ENCODE measurements at places on chromosomes 11 and 22.

DNA sequence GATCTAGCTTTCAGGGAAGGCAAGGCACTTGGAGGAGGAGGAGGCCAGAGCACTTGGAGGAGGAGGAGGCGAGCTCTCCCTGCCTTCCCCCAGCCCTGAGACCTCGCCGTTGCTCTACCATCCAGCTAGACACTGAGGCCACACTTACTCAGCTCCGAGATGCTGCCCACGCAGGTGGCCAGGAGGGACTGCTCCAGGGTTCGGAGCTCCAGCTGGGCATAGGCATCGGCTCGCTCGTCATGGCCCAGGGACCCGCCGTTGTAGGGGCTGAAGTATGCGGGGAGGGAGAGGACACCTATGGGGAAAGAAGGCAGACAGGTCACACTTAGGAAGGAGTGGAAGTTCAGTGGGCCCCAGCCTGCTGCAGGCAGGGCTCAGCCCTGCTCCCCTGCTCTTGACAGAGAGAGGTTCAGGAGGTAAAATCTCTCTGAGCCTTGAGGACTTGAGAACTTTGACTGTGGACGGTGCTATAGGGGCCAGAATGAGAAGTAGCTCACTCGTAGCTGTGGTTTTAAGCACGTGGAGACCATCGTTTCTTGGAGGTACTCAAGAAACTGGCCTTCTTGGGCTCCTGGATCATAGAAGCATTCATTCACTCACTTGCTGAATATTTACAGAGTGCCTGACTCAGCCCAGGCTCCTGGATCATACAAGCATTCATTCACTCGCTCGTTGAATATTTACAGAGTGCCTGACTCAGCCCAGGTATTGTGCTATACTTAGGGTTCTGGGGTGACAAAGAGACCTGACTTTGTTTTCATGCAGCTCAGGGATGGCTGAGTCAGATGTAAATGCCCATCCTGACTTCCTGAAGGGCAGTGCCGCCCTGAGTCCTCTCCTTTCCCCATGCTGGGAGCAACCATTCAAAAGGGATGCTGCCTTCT, 99.2 kb downstream of the NAT10 start:
- no peak for DNase-seq

GRCh38 chr11:127890030-127890615, 697.2 kb downstream of the ETS1 start:
- DNase-seq, result no peak

DNA sequence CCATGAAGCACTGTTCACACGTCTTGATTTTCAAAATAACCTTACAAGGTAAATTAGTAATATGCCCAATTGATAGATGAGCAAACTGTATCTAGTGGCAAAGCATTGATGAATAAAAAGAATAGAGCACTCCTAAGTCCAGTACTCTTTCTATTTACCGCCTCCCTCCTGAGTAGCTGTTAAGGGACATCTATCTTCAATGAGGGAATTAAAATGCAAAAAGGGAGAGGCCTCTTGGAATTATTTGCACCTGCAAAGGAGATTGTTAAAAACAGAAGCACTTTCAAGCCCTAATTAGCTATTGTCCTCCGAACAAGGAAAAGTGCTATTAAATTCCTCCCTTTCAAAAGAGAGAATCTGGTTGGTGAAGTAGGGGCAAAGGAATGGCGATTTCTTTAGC, 6.8 kb upstream of the GALNT18 start:
- no peak for DNase-seq

DNA sequence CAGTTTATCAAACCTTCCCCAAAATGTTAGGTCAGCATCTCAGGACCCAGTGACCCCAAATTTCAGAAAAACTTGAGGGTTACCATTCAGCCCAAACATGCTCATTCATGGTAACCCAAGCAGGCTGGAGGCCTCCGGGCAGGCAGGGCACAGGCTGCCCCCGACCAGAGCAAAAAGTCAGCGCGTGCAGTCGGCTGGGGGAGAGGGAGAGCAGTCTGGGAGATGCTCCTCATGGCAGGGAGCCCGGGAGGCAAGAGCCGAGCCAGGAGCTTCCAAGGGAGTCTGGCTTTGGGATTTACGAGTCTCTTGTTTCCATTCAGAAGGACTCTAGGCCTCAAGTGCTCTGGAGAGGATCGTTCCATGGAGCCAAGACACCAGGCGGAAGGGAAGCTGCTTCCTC, 45.7 kb downstream of the RPUSD4 start:
- no peak for DNase-seq

DNA sequence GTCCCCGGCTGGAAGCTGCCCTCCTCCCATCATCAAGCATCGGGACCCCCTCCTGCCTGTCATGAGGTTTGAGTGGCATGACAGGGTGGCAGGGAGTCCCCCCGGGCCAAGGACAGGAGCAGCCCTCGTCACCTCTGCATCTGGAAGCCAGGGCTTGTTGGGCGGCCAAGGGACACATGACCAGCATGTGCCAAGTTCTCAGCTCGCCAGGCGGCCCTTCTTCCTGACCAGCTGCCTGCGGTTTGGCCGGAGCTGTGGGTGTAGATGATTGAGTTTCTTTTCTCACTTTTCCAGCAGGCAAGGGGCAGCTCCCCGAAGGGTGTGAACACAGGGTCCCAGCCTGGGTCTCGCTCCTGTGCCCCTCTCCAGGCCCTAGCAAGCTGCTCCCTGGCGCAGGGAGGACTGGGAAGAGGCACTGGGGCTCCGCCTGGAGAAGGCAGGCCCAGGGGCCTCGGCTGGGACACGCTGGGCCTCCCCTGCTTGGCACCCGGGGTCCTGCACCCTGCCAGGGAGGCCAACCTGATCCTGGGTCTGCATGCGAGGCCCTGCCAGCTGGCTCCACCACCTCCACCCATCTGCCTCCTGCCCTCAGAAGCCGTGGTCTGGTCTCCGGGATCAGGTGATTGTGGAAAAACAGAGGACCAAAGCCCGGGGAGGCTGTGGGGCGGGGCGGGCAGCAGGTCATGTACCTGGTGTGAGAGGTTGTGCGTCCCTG, 13.4 kb downstream of the ARHGAP8 start:
- no peak for DNase-seq

- DNase-seq, result no peak
These were observed 18.9 kb upstream of the IL17REL start for GRCh38 chr22:50031189-50032091.

DNA sequence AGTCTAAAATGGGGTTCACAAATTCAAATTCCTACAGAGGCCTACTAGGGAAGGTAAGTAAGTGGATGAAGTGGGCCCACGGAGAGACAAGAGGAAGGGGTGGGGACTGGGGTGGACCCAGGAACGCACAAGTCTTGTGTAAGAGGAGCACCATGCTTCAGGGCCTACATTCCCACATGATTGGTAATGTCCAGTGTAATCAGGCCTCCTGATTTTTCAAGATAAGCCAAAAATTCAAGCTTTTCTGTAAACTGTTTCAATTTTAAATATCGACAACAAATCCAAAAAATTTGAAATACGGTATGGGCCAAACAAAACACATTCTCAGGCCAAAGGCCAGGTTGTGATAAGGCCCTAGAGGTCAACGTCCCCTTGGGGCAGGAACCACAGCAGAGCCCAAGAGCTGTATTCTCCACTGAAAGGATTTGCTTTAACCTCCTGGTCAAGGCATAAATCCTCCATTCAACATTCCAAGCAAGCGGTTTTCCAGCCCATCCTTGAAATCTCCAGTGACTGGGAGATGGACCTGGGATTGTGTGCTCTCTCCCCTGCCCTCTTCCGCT, 116.4 kb downstream of the TRIM29 start:
- no peak for DNase-seq

GRCh38 chr11:3219281-3219892, 774 bp upstream of the MRGPRG start:
- no peak for DNase-seq

DNA sequence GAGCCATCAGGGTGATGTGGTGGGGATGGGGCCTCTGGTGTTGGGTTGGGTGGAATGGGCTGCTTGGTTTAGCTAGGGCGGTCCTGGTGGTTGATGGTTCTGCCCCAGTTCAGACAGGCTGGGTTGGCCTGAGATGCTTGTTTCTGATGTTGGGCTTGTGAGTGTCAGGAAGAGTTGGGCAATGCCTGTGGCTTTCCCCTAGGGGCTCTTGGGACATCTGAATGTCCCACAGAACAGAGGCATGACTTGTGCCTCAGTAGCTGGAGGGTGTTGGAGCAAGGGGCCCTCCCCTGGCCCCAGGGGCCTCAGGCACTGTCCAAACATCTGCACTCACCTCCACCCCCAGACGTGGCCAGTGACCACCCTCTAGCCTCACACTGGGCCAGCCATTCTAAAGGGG, 14.0 kb upstream of the CTSD start:
- DNase-seq, result no peak

- DNase-seq, result no peak
These were observed 69.8 kb downstream of the ARFGAP2 start for GRCh38 chr11:47106798-47107411.

- no peak for DNase-seq
These were observed 14.3 kb upstream of the OR10D3 start for GRCh38 chr11:124168796-124169195.

GRCh38 chr11:57357856-57358255, 19.7 kb downstream of the P2RX3 start:
- no peak for DNase-seq

- no peak for DNase-seq
These were observed 272.3 kb downstream of the GUCY1A2 start for GRCh38 chr11:106745941-106746340.

GRCh38 chr11:47506795-47507562, 46.0 kb downstream of the CELF1 start:
- no peak for DNase-seq

GRCh38 chr11:133552938-133553337, 20.6 kb upstream of the OPCML start:
- no peak for DNase-seq

GRCh38 chr11:65243797-65244196, 18.0 kb upstream of the POLA2 start:
- no peak for DNase-seq

DNA sequence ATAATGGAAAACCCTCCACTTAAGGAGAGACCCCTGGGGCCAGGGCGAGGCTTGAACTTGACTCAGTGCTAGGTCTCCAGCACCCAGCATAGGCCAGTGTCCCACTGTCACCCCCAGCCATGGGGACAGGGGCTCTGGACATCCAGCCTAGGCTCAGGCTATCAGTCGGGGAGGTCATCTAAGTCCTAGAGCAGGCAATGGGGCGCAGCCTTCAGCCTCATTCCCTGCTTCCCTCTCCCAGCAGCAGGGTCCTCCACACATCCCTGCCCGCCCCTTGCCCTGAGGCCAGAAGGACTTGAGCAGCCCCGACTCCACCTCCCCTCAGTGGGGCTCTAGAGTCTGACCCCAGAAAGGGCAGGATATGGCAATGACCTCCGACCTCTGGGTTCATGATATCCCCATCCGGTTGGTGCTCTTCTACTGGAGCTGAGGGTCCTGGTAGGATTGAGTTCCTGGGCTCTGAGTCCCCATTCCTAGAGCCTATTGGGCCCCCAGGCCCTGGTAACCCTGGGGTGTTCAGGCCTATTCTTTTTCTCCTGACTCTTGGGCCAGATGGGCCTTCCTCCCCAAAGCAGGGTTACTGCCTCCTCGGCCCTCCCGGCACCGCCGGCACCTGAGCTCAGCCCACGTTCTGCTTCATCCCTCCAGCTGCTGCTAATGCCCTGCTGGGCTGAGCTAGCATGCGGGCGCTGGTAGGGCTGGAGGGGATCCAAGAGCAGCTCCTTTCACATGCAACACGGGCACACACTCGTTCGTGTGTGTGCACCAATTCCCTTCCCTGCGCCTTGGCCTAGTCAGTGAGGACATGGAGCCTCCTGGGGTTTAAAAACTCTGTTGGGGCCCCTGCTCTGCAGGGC, 4.4 kb downstream of the CST6 start:
- DNase-seq, result no peak

DNA sequence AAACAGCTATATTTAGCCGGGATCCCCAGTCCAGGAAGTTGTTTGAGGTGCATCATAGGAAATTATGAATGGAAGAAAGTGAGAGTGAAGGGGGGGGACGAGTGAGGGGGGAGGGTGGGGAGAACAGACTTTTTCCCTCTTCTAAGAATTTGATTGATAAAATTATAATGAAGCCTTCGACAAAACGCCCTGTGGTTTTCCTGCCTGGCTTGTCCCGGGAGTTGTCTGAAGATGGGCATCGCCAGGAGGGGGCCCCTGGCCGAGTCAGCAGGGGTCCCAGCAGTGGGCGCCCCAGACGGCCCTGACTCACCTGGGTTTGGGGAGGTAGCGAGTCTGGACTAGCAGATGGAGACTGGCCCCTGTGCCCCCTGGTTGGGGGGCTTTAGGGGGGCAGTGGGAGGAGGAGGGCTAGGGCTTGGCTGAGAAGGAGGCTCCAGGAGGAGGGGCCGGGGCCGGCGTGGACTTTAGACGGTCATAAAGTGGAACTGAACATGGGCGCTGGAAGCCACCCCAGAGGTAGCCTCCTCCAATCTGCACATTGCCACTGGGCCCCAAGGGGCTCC, 336 bp upstream of the LIF start:
- no peak for DNase-seq

DNA sequence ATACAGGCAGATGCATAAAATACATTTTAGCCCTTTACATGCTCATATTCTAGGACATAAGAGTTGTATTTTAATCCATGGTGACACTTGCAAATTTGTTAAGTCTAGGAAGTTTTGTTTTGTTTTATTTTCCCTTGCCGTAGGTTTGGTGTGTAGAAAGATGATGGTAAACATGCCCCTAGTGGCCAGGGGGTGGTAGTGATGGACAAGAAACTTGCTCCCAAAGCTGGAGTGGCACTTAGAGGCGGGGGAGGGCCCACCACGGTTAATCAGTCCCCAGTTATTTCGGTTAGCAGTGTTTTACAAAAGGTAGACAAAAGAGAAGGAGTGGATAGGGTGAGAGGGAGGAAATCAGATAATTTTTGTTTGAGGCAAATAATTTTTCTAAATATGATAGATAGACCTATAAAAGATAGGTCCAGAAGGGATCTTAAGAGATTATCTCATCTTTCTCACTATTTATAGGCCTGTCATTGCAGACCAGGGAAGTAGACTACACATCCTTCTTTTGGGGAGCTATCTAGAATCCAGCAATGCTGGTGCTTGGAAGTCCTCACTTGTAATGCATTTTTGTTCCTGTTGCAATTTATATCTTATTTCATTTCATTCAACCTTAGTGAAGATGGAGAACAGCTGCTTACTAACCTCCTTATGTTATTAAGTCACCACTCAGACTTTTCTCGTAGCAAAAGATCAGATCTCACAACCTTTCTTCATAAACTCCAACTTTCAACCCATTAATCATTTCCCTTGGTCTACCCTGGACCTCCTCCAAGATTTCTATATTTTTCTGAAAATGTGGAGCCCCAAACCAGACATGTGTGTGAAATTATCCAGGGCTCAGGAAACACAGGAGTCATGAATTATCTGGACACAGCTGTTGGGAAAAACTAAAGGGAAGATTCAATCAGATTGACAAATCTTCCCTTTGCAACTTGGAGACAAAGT, 5.9 kb upstream of the BDNF start:
- DNase-seq, result no peak

Data from CMK (cell line).